ENCODE measurements at places on chromosomes 4 and X.

- DNase-seq, result peak; percentile 30
Measured at GRCh38 chrX:15816886-15817285, 26.6 kb downstream of the ZRSR2 start.

DNA sequence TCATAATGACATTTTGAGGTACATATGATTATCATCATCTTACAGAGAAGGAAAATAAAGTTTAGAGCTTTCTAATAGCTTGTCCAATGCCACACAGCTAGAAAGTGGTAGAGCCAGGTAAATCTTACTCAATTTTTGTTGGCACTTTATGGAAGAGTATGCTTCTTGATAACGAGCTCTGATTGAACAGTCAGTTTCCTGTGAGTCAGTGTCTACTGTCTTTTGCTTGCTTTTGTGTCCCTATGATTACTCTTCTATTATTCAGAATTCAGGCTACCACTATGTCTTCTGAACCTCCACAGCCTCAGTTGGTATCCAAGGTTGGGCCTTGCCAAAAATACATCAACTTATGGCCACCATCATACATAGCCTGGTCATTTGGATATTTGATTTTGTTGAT is 2.6 kb downstream of the FAAH2 start:
- DNase-seq, result no peak

DNA sequence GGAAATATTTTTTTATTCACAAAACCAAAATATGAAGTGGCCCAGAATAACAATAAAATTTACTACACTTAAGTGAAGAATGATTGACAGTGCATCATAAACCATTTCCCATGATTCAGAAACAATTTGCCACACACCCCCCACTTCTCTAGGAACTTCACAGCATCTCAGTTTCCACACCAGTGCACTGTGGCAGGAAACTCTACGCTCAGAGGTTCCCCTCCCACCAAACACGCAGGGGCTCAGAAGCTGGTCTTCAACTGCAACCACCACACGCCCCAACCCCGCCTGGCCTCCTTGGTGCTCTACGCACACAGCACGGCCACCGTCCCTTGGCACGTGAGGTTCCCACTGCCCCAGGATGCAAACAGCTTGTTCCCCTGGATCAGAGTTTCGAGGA is 63.7 kb downstream of the ZFYVE28 start:
- DNase-seq, result no peak

GRCh38 chr4:183746305-183747229 is 87.5 kb downstream of the TRAPPC11 start:
- no peak for DNase-seq

DNA sequence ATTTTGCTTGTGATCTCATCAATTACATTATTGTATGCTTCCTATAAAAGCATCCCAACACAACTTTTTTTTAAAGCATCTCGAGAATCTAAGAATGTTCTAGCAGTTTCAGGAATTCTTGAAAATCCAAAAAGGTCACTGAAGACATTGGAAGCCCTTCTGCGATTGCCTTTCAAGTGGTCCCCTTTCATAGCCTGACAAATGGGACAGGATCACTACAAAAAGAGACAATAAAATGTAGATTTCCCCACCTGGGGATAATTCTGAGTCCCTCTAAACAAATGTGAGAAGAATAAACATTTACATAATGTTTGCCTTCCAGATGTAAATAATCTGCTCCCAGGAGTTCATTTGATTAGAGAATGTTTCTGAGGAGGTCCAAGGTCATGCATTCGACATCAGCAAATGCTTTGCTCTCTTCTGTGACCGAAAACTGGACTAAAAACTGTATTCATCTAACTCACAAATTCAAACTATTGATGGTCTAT is 116.0 kb downstream of the COL25A1 start:
- no peak for DNase-seq

DNA sequence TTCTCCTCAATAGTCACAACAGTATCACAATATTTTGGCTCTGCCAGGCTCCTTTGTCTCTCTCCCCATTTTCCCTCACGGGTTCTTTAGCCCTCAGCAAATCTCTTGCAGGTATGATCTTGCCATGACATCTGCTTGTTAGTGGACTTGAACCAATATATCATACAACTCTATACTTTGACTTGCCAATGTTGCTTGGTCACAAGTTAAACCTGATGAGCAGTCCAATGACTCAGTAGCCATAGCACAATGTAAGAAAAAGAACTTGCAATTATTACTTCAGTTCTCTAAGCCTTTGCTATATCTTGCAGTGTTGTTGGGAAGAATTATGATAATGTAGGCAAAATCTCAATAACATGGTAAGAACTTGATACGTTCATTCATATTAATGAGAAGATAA is 174.6 kb upstream of the NRK start:
- no peak for DNase-seq

DNA sequence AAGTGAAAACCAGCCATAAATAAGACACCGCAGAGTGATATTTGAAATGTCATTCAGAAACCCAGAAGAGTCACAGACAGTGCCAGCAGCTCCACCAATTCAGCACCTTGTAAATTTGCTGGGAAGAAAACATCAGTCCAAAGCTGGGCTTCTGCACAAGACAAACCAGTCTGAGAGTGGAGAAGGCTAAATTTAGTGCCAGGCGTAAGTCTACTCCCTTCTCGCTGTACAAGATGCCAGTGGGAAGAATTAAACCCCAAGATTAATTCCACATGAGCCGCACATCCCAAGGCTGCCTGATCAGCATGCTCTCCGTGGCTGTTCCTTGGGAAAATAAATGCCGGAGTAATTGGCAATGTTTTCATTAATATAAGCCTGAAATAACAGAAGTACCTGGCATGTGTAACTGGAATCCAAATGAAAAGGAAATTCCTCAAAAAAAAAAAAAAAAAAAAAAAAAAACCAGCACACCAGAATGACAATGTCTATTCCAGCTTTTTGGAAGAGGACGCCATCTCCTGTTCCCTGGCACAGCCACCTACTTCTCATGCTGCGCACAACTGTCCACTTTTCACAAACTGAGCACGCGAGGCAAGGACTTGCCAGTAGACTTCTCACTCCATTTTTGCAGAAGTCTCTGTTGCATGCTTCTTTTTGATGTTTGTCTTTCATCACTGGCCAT is 95.5 kb downstream of the NSUN7 start:
- DNase-seq, result no peak

DNA sequence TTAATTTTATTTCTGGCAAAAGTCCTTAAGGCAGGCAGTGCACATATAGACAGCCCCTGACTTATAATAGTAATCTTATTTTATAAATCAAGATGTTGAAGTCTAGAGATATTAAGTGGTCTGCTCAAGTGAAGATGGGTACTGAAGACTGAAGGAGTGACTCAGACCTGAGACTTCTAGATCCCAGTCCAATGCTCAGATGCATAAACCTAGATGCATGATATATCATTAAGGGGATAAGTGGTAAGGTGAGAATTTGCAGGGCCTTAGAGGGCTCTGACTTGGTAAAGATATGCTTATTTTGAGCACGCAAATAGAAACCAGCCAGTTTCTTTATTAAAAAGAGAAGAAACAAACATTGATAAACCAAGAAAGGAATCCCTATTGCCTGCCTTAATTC is 42.9 kb downstream of the SLC9A7 start:
- no peak for DNase-seq

DNA sequence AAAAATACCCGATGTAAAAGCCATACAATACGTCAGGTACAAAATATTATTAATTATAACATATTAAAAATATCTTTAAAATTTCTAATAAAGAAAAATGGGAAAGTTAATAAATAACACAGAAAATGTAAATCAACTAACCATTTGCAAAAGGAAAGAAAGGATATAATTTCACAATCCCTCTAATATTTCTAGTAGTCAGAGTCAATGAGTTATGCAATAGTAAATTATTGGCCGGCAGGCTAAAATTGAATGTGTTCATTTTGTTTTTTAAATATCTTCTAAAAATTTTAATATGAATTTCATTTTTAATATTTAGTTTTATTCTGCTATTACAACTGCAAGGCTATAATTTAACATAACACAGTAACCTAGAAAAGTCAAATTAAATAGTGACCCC is 155.7 kb downstream of the FBXW7 start:
- DNase-seq, result no peak
